Midbrain (tissue), 1 donor: ENCODE measurements at places on chromosomes 12 and 14.

DNA sequence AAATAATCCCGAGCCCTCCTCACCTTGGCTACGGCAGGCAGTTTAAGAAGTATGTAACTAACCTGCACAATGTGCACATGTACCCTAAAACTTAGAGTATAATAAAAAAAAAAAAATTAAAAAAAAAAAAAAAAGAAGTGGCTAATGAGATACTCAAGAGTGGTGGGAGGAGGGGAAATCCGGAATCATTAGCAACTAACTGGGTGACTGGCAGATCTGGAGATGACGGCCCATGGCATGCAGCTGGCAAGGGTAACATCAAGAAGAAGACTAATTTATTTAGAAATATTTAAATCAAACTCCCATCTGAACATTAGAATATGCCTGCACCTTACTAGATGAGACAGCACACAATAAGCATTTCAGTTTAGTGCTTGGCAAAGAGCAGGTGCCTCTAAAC is 52.3 kb upstream of the TMCC3 start:
- no peak for DNase-seq

DNA sequence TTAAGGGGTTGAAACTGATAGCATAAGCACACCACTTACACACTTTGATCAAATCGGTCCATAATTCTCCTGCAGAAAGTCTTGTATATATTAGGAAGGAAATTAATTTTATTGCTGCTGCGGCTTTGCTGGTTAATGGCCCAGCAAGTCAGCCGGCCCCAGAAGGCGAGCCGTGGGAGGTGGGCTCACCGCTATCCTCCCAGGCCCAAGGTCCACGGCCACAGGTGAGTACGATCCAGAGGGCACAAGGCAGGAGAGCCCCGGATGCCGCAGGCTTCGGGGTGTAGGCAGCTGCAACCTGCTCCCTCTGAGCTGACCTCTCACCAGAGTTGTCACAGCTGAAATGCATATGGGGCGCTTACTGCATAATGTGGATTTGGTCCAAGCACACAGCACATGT is 165.7 kb downstream of the TBX5 start:
- no peak for DNase-seq

- no peak for DNase-seq
These were observed 603 bp upstream of the LRR1 start for GRCh38 chr14:49598189-49598484.

GRCh38 chr12:69091442-69092017 is 147.8 kb upstream of the CPSF6 start:
- no peak for DNase-seq

- DNase-seq = no peak
These were observed 311.3 kb downstream of the DPF3 start for GRCh38 chr14:72582582-72582981.

DNA sequence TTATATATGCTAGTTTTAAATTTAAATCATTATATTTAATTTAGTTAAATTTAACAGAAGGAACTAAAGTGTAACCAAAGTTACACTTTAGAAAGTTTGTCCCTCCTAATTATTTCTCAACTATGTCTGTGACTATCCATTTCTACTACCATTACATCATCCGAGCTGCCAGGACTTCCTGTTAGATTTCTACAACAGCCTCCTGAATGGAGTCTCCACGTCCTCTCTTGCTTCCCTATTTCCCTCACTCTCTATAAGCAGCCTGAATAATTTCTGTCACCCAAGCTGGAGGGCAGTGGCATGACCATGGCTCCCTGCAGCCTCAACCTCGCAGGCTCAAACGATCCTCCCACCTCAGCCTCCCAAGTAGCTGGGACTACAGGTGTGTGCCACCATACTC is 84.1 kb downstream of the TTC7B start:
- no peak for DNase-seq

- DNase-seq = no peak
These were observed 66.6 kb downstream of the CLMN start for GRCh38 chr14:95253039-95253630.

DNA sequence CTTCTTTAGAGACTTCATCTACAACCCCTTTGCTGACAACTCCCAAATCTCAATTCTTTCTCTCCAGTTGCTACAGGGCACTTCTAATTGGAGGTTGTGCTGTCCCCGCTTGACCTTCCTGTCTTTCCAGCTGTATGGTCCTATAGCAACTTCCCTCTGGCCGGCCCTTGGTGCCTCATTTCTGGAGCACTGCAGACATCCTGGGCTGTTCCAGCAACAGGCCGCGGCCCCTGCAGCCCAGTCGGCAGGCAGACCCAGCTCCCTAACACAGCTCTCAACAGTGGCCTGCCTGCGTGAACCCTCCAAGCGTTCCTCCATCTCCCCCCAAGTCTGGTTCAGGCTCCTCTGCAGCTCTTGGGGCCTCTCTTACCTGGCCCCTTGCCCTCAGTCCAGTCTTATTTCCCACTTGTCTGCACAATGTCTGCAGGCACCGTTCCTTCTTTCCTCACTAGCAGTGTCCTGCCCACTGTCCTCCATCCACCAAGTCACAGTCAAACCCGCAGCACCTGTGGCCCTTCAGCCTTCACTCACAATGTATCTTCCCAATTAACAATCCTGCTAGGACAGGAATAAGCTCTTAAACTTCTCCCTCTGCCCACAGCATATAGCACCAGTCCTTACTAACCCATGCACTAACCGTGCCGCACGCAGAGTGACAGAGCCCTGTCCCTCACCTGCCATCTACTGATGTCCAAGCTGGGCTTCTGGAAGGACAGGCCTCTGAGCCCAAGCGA is 1.6 kb upstream of the EML1 start:
- DNase-seq = no peak

- no peak for DNase-seq
These were observed 83.7 kb downstream of the NINJ2 start for GRCh38 chr12:579420-580110.

- peak; percentile 87 for DNase-seq
These were observed 386.5 kb upstream of the DDHD1 start for GRCh38 chr14:53539489-53540126.

- peak; percentile 99 for DNase-seq
These were observed at the start of the genes RAB2B and TOX4 for GRCh38 chr14:21476925-21477681. TSS of gene RAB2B (minus strand) at chr14:21476959. CDS start at chr14:21476872, 87 bp downstream. TSS of gene TOX4 (plus strand) at chr14:21477195. CDS start at chr14:21477279, 84 bp downstream.

GRCh38 chr12:16165506-16165905 is 112.0 kb downstream of the SLC15A5 start:
- DNase-seq = peak; percentile 70

DNA sequence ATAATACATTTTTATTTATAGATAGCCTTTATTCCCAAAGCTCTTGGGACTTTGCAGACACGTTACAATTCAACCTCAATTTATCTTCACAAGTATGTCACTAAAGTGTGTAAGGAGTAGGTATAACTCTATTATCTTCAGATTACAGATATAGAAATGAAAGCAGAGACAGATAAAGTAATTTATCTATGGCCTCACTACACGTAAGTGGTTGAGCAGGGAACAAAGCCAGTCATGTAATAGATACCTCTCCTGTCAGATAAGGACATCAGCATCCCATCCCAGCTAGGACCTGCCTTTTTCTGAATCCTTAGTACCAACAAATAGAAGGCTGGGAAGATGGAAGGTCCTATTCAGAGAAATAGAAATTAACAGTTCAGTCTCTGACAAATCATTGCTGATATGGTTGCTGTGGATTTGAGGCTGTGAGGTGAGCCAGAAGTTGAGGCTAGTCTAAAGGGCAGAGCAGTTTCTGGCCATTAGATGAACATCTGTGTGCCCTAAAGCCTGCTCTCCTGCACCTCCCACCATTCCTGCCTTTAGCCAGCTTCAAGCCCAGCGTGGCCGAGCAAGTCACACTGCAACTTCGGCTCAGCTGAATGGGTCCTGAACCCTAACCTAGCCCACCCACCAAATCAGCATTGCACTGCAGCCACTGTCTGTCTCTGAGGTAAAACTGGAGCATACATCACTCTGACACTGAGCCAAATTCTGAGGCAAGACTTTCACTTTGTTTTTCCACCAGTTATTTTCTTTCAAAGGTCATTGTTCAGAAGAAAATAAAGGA is 71.1 kb upstream of the PLEKHA5 start:
- DNase-seq = no peak

DNA sequence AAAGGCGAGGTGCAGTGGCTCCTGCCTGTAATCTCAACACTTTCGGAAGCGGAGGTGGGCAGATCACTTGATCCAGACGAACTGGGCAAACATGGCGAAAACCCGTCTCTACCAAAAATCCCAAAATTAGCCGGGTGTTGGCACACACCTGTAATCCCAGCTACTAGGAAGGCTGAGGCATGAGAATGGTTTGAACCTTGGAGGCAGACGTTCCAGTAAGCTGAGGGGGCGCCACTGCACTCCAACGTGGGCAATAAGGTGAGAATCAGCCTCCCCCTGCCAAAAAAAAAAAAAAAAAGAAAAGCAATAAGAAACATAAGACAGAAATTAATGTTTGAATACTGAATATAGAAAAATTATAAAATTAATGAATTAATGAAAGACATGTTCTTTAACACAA is 928.7 kb downstream of the LRFN5 start:
- DNase-seq = no peak

GRCh38 chr12:81339071-81339470 is 261.2 kb downstream of the ACSS3 start:
- peak; percentile 28 for DNase-seq

DNA sequence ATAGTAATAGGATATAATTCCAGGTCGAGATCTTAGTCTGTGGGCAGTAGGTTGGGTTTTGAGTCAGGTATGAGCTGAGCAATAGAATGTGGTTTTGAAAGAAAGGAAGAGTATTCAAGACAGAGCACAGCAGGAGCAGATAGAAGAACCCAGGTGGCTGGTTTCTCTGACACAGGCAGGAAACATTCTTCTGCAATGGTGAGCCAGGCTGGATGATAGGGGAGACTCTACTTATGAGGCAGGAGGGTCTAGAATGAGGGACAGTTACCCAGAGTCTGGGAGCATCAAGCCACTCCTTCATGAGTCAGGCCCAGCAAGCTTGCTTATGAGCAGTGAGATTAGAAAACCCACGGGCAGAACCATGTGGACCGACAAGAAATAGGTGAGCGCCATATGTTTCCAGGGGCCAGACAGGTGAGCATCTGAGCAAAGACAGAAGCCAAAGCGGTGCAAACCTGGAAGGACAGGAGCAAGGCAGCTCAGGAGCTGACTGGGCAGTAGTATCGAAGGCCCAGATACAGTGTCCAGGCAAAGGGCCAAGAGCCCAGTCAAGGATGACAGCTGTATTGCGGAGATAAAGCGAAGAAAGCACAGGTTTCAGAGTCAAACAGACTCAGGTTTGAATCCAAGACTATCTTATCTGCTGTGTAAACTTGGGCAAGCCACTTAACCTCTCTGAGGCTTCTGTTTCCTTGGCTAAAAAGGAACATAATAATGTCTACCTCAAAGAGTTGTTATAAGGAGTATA is 22.5 kb upstream of the PCNX1 start:
- DNase-seq = no peak

DNA sequence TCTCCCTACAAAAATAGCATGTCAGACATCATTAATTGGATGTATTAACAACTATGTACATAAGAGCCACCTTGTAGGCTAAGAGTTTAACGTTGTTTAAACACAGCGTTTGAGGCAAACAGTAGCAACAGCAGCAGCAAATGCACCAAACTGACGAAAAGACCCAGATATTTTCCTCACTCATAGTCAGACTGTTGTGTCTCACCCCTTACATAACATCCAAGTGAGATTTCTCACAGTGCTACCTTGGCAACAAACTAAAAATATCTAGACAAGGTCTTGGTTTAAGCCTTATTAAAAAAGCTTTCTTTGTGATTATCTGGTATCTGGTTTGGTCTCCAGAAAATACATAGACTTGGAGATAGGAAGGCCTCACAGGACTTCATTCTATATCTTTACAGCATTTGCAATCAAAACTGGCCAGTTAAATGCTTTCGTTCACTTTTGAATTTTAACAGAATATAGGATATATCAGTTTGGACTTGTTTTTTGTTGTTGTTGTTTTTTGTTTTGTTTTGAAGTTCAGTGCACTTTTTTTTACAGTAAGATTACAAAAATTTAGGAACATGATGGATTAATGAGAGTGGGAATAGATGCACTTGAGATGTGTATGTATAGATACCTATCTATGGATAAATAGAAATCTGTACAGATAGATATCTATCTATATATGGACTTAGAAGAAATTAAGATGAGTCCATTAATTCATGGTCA is 4.1 kb downstream of the BHLHE41 start:
- DNase-seq = peak; percentile 83

GRCh38 chr12:121580959-121581685 is at the start of gene KDM2B:
TSS of gene KDM2B (minus strand) at chr12:121581023. CDS start at chr12:121580911, 112 bp downstream.
- DNase-seq = peak; percentile 66

DNA sequence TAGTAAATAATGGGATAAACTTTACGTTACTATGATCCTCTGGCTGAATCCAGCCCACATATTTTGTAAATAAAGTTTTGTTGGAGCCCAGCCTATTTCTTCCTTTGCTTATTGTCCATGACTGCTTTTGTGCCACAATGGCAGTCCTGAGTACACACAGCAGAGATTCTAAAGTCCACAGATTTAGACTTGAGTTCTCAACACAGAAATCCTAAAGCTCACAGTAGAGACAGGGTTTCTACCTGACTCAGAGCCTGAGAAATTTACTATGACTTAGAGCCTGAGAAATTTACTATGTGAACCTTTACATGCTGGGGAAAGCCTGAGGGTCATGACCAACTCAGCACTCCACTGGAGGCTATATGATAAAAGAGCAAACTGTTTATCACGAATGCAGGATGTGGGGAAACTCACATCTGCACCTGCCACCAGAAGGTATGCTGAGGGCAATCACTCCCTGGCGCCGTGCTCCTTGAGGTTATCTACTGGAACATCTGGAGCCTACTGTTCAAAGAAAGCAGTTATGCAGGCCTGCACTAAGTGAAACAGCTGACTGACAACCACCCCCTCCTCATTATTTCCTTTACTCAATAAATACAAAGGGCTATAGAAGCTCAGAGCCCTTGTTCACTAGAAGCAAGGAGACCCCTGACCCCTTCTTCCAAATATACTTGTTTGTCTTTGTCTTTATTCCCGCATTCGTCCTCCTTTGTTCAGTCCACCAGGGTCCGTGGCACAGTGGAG is 52.6 kb upstream of the BICD1 start:
- no peak for DNase-seq

- DNase-seq = no peak
These were observed 216 bp downstream of the IKBIP start for GRCh38 chr12:98644433-98644711.

GRCh38 chr14:31489691-31490090 is 1.9 kb upstream of the GPR33 start:
- no peak for DNase-seq

- no peak for DNase-seq
These were observed 219.1 kb downstream of the RPL10L start for GRCh38 chr14:46432516-46432915.

DNA sequence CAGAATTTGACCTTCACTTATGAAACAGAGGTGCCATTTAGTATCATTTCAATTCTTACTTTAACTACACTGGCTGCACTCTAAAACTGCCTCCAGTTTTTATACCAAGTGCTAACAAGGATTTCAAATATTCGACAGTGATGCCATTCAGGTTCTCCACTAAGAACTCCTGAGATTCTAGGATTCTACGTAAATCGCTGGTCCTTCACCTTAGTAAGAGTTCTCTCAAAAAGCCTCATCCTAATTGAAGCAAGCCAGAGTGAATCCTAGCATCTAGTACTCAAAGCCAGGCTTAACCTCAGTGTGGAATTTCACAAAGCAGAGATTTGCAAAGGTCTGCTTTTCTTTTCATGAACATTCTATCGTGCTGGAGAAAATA is 3.5 kb downstream of the SLC38A2 start:
- peak; percentile 12 for DNase-seq

- no peak for DNase-seq
These were observed 509.2 kb downstream of the FLRT2 start for GRCh38 chr14:86039176-86039575.
